ENCODE measurements at places on chromosomes 4 and X. TPM values are rescaled to one million over a fixed set of nuclear protein-coding genes. Genes with fewer than 3 reads are reported as not detected.

GRCh38 chr4:131547506-131547981 lies 1601.5 kb upstream of the PCDH10 start:
- no peak overlapping the region for H3K4me3 ChIP-seq
- no peaks in the 10 kb centered on the region for H3K36me3 ChIP-seq
- no peak overlapping the region for H3K27ac ChIP-seq
- H3K4me1 ChIP-seq: no peaks in the 10 kb centered on the region
- H3K27me3 ChIP-seq: no peaks in the 10 kb centered on the region

DNA sequence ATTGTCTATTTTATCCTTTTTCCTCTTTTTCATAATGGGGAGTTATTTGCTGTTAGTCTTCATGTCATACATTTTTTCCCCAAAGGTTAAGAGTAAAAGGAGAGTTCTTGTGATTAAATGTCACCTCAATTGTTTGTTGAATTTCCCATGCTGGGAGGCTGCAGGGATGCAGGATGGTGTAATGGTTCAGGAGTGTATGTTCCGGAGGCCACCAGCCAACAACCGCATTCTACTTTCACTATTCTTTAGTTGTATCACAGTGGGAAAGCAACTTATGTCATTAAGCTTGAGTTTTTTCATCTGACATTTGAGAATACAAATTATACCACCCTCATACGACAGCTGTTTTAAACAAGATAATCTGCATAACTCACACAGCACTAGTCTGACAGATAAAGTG lies 15.4 kb downstream of the AFP start:
- H3K4me1 ChIP-seq: peaks cover 13% of the 10 kb centered on the region
- H3K27ac ChIP-seq: no peak overlapping the region
- peaks cover 4% of the 10 kb centered on the region for H3K36me3 ChIP-seq
- no peak for DNase-seq
- H3K4me3 ChIP-seq: no peak overlapping the region
- no peaks in the 10 kb centered on the region for H3K27me3 ChIP-seq

- H3K27ac ChIP-seq: no peak overlapping the region
- no peak overlapping the region for H3K4me3 ChIP-seq
- no peaks in the 10 kb centered on the region for H3K4me1 ChIP-seq
- H3K27me3 ChIP-seq: no peaks in the 10 kb centered on the region
Measured at GRCh38 chr4:115121351-115122043, 8.1 kb upstream of the NDST4 start.

DNA sequence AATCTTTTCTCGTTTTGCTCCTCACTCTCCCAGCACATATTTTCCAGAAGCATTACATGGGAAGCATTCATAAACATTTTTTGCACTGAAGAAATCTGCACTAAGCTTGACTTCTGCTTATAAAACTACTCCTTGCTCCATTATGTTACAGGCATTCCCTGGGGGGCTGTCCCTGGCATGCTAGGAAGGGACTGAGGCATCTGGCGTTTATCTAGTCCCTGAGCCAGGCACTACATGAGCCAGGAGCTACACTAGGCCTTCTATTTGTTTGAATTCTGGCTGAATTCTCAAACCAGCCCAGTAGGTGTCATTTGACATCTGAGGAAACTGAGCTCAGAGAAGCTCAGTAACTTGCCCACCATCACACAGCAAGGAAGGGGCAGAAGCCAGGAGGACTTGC lies 43.3 kb downstream of the NHSL2 start:
- H3K36me3 ChIP-seq: no peaks in the 10 kb centered on the region
- no peak overlapping the region for H3K27ac ChIP-seq
- DNase-seq: no peak
- H3K27me3 ChIP-seq: no peaks in the 10 kb centered on the region

GRCh38 chrX:107769581-107770317 lies 5.8 kb downstream of the TSC22D3 start:
- H3K27me3 ChIP-seq: no peaks in the 10 kb centered on the region
- H3K36me3 ChIP-seq: no peaks in the 10 kb centered on the region
- DNase-seq: no peak

GRCh38 chr4:183934761-183935160 lies 29.7 kb downstream of the STOX2 start:
- H3K36me3 ChIP-seq: no peaks in the 10 kb centered on the region
- H3K27me3 ChIP-seq: no peaks in the 10 kb centered on the region
- H3K4me1 ChIP-seq: no peaks in the 10 kb centered on the region
- H3K4me3 ChIP-seq: no peak overlapping the region
- no peak overlapping the region for H3K27ac ChIP-seq
- DNase-seq: no peak

GRCh38 chr4:149584722-149585121 lies 230.9 kb downstream of the IQCM start:
- H3K4me1 ChIP-seq: no peaks in the 10 kb centered on the region
- no peak overlapping the region for H3K4me3 ChIP-seq

DNA sequence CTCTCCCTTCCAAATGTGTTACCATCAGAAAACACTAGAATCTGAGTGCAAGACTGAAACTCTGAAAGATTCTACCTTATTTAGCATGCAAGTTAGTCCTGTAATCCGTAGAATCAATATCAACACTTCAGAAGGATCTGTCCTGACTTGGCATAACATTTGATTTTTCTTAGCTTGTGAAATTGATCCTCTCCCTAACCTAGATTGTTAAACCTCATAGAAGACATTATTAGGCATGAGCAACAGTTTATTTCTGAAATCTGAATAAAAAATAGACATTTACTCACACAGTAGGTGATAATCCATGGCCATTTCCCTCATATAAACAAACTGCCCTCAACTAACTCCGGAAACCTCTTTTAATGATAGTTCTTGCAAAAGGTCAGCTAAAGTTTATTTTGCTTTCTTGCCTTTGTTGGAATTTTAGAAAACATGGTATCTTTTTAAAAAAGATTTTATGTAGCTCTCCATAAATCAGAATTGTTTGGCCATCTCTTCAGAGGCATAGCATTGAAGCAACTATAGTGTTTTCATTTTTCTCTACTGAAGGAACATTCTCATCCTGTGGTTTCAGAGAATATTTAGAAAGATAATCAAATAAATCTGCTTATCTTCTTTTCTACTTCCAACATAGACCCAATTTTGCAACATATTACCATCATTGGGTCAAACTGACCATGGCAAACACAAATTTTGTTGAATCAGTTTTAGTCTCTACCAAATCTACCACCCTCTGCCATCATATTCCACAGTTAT lies 38.5 kb upstream of the PDLIM5 start:
- H3K4me1 ChIP-seq: no peaks in the 10 kb centered on the region
- H3K4me3 ChIP-seq: no peak overlapping the region
- no peaks in the 10 kb centered on the region for H3K36me3 ChIP-seq
- no peak overlapping the region for H3K27ac ChIP-seq
- no peaks in the 10 kb centered on the region for H3K27me3 ChIP-seq

DNA sequence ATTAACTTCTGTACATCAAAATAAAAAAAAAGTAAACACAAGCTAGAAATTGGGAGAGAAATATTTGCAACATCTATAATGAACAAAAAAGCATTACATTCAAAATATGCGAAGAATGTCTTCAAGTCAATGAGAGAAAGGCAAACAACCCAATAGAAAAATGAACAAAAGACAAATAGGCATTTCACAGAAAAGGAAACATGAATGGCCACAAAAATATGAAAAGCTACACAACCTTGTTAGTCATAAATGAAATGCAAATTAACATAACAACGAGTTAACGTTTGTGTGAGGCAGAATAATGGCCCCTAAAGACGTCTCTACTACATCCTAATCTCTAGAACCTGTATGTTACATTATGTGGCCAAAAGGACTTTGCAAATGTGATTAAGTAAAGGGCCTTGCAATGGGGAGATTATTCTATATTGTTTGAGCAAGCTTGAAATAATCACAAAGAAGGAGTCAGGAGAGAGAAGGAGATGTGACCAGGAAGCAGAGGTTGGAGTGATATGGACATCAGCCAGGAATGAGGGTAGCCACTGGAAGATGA lies 86.8 kb downstream of the WDFY3 start:
- peaks cover 6% of the 10 kb centered on the region for H3K36me3 ChIP-seq
- H3K27ac ChIP-seq: no peak overlapping the region
- H3K27me3 ChIP-seq: no peaks in the 10 kb centered on the region
- H3K4me3 ChIP-seq: no peak overlapping the region
- no peaks in the 10 kb centered on the region for H3K4me1 ChIP-seq

DNA sequence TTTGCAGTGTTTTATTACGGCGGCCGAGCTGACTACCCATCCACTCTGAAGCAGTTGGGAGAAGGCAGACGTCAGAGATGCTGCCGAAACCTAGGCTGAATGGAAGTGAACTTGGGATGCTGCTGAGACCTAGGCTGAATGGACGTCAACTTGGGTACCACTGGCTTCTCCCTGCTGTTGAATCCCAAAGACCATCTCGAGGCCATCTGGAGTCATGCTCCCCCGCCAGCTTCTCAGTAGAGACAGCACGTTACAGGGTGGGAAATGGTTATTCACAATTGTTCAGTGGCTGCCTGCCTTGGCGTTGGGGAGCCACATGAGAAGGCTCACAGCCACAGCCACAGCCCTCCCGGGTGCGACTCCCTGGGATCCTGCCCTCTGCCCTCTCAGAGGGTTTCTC lies 40.9 kb downstream of the P2RY8 start:
- no peak overlapping the region for H3K4me3 ChIP-seq
- no peaks in the 10 kb centered on the region for H3K36me3 ChIP-seq
- no peaks in the 10 kb centered on the region for H3K4me1 ChIP-seq
- no peak overlapping the region for H3K27ac ChIP-seq
- H3K27me3 ChIP-seq: no peaks in the 10 kb centered on the region

DNA sequence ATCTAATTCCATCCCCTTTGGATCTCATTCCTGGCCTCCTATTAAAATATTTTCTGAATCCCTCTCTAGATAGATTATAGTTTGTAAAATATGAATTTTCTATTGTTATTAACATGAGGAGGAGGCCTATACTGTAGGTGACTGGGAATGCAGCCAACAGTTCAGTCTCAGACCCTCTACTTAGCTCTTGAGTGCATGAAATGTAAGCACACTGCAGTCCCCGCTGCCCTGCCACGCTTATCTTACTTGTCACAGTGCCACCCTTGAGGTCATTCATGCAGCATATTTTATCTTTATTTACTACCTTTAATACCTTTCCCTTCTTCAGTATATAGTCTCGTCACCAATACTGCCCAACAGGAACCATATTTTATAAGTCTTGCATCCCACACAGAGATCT lies 151.0 kb downstream of the CAMK2D start:
- H3K4me3 ChIP-seq: no peak overlapping the region
- no peaks in the 10 kb centered on the region for H3K27me3 ChIP-seq
- DNase-seq: no peak

DNA sequence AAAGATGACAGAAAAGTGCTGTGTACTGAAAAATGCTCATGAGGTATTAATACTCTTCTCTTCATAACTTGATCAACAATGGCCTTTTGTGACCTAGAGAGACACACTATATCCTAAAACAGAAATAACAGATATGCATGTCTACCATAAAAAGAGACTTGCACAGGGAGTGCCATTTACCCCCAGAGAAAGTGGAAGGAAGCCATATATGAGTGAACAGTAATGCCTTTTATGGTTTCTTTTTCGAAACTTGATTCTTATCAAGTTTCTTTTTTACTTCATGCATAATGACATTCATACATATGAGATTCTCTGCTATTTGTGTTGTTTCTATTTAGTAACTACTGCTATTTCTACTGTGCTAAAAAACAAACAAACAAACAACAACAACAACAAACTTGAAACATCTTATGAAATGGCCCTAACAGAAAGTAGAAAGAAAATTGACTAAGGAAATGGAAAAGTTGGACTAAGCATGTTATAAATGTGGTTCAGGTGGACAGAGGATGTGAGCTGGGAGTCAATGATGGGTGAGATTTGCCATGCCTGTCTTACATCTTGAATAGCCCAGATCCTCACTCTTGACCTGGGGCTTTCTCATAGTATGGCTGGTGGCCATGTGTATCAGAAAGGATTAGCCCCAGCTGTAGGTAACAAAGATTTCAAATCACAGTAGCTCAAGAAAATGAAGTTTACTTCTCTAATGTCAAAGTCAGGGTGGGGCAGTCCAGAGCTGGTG lies 43.8 kb downstream of the GEMIN8 start:
- no peak overlapping the region for H3K4me3 ChIP-seq
- H3K27me3 ChIP-seq: no peaks in the 10 kb centered on the region

DNA sequence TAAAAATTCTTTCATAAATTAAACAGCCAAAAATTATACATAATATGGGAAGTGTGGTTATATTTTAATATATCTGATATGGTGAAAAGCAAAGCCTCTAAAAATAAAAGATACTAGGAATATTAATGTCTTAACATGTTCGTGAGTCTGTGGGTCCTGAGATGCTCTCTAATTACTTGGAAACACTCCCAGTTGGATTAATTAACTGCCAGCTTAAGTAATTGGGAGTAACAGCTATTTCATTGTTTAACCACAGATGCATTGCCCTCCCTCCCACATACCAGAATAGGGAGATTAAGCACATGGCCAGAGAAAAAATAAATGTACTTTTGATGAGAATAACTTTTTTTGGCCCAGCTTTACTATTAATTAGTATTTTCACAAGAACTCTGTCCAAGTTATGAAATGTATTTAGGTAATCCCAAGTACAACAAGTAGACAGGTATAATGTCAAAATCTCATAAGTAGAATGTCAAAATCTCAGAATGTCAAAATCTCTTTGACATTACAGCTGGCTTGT lies 79.7 kb downstream of the BTC start:
- H3K4me1 ChIP-seq: peaks cover 6% of the 10 kb centered on the region
- no peaks in the 10 kb centered on the region for H3K36me3 ChIP-seq
- no peak overlapping the region for H3K4me3 ChIP-seq
- no peaks in the 10 kb centered on the region for H3K27me3 ChIP-seq
- H3K27ac ChIP-seq: no peak overlapping the region

- H3K36me3 ChIP-seq: no peaks in the 10 kb centered on the region
- no peak for DNase-seq
- no peaks in the 10 kb centered on the region for H3K4me1 ChIP-seq
Measured at GRCh38 chrX:13968198-13968597, 61.5 kb downstream of the GEMIN8 start.

DNA sequence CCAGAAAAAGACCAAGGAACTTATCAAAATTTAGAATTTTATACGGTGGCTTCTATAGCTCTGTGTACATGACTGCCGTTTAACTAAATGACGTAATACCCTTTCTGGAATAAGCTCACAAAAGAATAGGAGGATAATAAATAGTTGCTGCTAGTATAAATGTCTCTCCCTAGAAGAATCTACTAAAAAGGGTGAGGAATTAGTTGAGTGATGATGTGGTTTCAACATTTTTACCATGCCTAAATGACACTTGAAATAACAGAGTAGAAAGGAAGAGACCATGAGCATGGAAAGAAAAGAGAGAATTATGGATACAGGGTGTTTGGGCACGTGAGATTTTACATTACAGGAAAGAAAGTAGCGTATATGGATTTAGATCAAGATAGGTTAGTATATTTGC lies 231.1 kb downstream of the ARAP2 start:
- H3K27me3 ChIP-seq: no peaks in the 10 kb centered on the region
- no peak overlapping the region for H3K27ac ChIP-seq
- H3K4me1 ChIP-seq: no peaks in the 10 kb centered on the region

GRCh38 chrX:155985208-155985607 lies 12.3 kb upstream of the IL9R start:
- H3K36me3 ChIP-seq: no peaks in the 10 kb centered on the region
- no peaks in the 10 kb centered on the region for H3K4me1 ChIP-seq
- no peaks in the 10 kb centered on the region for H3K27me3 ChIP-seq
- H3K4me3 ChIP-seq: no peak overlapping the region

- no peak overlapping the region for H3K27ac ChIP-seq
- H3K4me3 ChIP-seq: no peak overlapping the region
- no peaks in the 10 kb centered on the region for H3K4me1 ChIP-seq
- H3K27me3 ChIP-seq: no peaks in the 10 kb centered on the region
Measured at GRCh38 chr4:138181287-138181686, 60.9 kb downstream of the SLC7A11 start.

Gene MMRN1
- 22.4 TPM for polyA plus RNA-seq

Gene ERVMER34-1
- polyA plus RNA-seq: 0.61 TPM

Gene MAGEC2
- polyA plus RNA-seq: not detected

Gene MPP1
- 86.4 TPM for polyA plus RNA-seq

Gene USP26
- not detected for polyA plus RNA-seq

Gene SHROOM3
- polyA plus RNA-seq: 27.8 TPM

Gene HSD17B13
- polyA plus RNA-seq: 0.49 TPM

Gene C1QTNF7
- polyA plus RNA-seq: 3.1 TPM

Gene DYNLT3
- 23.9 TPM for polyA plus RNA-seq
